ENCODE measurements at places on chromosomes 7 and 10. TPM values are rescaled to one million over a fixed set of nuclear protein-coding genes. Genes with fewer than 3 reads are reported as not detected.

The KIF11 gene
- total RNA-seq: 59.1 TPM

- H3K27me3 ChIP-seq: no peaks in the 10 kb centered on the region
- peaks cover 80% of the 10 kb centered on the region for H3K4me1 ChIP-seq
- peak overlapping the region; percentile 92 for H3K27ac ChIP-seq
These were observed 68.2 kb downstream of the PFKFB3 start for GRCh38 chr10:6270951-6271350.

GRCh38 chr10:109374215-109374614 is 549.1 kb downstream of the XPNPEP1 start:
- no peak overlapping the region for H3K4me3 ChIP-seq
- no peak overlapping the region for H3K27ac ChIP-seq
- no peaks in the 10 kb centered on the region for H3K4me1 ChIP-seq
- no peak for DNase-seq
- H3K27me3 ChIP-seq: no peaks in the 10 kb centered on the region
- no peaks in the 10 kb centered on the region for H3K36me3 ChIP-seq

GRCh38 chr7:37732253-37732652 is 48.7 kb downstream of the GPR141 start:
- no peak overlapping the region for H3K4me3 ChIP-seq
- H3K36me3 ChIP-seq: no peaks in the 10 kb centered on the region
- H3K27me3 ChIP-seq: peaks cover 11% of the 10 kb centered on the region
- DNase-seq: peak; percentile 45
- H3K4me1 ChIP-seq: no peaks in the 10 kb centered on the region

The TAS2R5 gene
- 0.75 TPM for total RNA-seq

DNA sequence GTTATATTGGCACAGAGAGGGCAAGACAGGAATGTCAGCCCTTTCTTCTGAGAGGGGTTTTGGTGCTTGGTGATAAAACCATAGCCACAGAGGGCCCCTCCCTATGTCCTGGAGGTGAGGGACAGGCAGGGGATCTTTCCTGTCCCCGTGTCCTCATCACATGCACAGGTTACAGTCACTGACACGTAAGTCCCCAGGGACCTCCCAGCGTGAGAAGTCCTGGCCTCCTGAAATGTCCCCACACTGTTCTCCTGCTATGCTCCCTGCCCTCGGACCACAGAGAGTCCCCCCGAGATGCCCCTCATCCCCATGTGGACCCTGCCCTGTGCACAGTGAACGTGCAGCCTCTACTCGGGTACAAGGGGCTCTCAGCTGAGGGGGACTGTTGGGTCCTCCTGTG is 260.4 kb downstream of the ZMYND11 start:
- H3K27ac ChIP-seq: no peak overlapping the region
- DNase-seq: no peak
- H3K27me3 ChIP-seq: no peaks in the 10 kb centered on the region
- no peaks in the 10 kb centered on the region for H3K36me3 ChIP-seq

The KIN gene
- 15.0 TPM for total RNA-seq

The GIMAP2 gene
- total RNA-seq: 40.1 TPM

DNA sequence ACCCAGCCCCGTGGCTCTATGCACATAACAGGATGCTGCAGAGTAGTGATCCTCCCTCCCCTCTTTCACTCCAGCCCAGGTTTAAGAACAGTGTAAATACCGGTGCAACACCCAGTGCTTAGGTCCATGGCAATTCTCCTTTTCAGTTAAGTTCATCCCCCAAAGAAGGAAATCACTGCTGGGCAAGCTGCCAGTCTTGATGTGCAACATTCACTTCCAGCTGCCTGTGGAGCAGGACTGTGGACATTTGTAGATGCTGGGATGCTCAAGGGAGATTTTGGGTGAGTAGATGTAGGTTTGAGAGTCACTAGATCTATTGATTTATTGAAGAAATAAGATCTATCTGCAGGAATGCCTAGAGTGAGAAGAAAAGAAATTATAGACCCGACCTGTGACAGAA is 294.3 kb upstream of the KIAA1217 start:
- no peak overlapping the region for H3K4me3 ChIP-seq
- H3K36me3 ChIP-seq: no peaks in the 10 kb centered on the region
- no peaks in the 10 kb centered on the region for H3K4me1 ChIP-seq
- no peak overlapping the region for H3K27ac ChIP-seq
- no peaks in the 10 kb centered on the region for H3K27me3 ChIP-seq

- peaks cover 42% of the 10 kb centered on the region for H3K4me1 ChIP-seq
- H3K27me3 ChIP-seq: peaks cover 73% of the 10 kb centered on the region
- no peak overlapping the region for H3K4me3 ChIP-seq
- H3K27ac ChIP-seq: no peak overlapping the region
- peak; percentile 29 for DNase-seq
These were observed 3.6 kb downstream of the VAX1 start for GRCh38 chr10:117134306-117135025.

GRCh38 chr10:97849103-97849686 is 448 bp upstream of the GOLGA7B start:
- DNase-seq: peak; percentile 28
- H3K4me3 ChIP-seq: peak overlapping the region; percentile 77
- peak overlapping the region; percentile 24 for H3K27ac ChIP-seq
- H3K4me1 ChIP-seq: peaks cover 35% of the 10 kb centered on the region
- H3K27me3 ChIP-seq: no peaks in the 10 kb centered on the region

The RARRES2 gene
- not detected for total RNA-seq

The LGI1 gene
- total RNA-seq: not detected

The FHIP2A gene
- 18.4 TPM for total RNA-seq

Measured in activated CD4-positive, alpha-beta T cell treated with anti-CD3 and anti-CD28 coated beads for 36 hours (primary cell).